ENCODE measurements at places on chromosomes 1 and 21.

DNA sequence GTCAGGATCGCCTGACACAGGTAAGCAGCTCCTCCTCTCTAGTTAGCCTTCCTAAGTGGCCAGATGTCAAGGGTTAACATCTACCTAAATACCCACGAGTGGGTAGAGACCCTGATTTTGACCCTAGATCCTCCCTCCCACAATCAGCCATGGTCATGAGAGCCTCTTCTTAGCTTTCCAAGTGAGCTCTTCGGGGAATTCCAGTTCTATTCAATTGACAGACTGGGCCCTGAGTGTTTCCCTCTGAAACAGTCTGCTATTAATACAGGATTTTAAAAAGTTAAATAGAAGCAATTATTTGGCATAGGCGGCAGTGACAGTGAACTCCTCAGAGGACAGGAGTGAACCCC is 28.1 kb downstream of the C2CD2 start:
- DNase-seq = no peak

DNA sequence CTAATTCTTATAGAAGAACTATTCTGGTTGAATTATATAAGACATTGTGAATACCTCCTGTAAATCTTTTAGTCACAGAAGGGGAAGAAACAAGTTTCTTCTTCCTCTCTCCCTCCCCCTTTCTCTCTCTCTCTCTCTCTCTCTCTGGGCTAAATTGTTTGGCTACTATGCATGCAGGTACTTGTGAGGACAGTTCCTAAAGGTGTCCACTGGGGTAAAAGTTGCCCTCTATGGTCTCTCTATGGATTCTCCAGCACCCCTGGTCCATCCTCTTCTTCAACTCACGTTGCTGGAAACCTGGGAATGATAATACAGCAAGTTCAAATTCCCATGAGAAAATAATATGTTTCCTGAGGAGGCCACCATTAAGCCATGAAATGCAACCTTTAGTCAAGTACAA is 5.8 kb downstream of the OR6K3 start:
- DNase-seq = no peak

GRCh38 chr1:151282883-151283725 is 1.0 kb downstream of the ZNF687 start:
- peak; percentile 49 for DNase-seq

DNA sequence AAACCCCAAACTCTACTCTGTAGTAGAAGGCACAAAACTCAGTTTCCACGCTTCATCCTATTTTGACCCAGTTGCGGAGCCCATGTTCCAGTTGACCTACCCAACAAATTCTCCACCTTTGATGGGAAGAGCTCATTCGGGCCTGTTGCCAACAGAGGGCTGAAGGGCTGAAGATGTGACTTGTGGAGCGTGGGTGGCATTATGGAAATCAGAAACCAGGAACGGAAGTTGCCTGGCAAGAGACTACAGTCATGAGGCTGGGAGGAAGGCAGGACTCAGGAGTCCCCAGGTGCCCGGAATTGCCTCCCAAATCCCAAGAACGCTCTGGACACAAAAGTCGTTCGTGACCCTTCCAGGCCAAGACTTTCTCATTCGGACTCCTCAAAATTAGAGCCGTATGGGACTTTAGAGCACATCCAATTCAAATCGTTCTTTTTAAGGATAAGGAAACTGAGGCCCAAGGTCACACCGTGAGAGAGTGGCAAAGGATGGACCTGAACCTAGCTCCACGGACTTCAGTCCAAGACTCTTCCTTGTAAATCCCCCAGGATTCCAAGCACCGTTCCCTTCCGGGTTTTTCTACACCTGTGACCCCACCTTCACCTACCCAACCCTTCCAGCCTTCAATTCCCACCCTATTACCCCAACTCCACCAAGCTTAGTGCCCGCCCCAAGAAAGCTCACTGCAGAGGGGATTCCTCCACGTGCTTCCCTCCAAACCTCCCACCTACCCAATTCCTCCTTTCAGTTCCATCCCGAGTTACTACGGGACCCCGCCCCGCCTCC is 739 bp downstream of the SMG5 start:
- DNase-seq = peak; percentile 47

- DNase-seq = no peak
Observed at GRCh38 chr1:247966532-247967204, 1.6 kb downstream of the OR2AK2 start.

- DNase-seq = no peak
Observed at GRCh38 chr1:119895102-119895501, 1.2 kb downstream of the ADAM30 start.

GRCh38 chr1:8122477-8123407 is 96.6 kb upstream of the ERRFI1 start:
- no peak for DNase-seq

DNA sequence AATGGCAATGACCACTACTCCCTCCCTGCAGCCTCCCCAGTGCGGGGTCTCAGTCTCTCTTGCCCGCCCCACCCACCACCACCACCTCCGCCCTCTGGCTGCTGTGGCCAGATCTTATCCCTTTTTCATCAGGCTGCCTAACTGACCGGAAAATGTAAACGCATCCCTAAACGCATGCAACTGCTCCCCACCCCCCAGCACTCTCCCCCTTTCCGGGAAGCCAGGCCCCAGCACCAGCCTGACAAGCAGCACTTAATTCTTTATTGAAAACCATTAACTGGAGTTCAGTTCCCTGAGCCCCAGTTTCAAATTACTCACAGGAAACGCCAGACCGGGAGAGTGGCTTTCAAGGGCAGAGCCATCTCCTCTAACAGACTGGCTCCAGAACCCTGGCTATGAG is 147.7 kb downstream of the DMRTA2 start:
- no peak for DNase-seq
